T-helper 2 cell (primary cell): ENCODE measurements at places on chromosomes 16 and 17.

- DNase-seq, result no peak
These were observed 988 bp downstream of the CIAO3 start for GRCh38 chr16:739560-740458.

- DNase-seq, result no peak
These were observed 4.4 kb upstream of the ARMC7 start for GRCh38 chr17:75105126-75106080.

DNA sequence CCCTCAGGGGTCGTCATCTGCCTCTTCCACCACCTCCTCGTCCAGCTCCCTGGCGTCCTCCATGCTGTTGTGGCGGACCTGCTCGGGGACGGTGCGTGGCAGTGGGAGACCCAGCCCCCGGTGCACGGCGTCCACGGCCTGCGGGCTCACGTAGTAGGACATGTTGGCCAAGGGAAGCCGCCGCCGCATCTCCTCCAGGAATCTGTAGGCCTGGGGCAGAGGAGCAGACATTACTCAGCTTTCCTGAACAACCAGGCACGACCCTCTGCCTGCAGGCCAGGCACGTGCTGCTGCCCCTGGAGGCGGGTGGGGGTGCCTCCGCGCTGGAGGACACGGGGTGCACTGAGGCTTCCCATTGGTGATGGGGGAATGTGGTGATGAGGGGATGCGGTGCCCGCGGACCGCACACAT lies 17.8 kb downstream of the TELO2 start:
- DNase-seq, result no peak

- no peak for DNase-seq
These were observed 330.3 kb downstream of the BCAS3 start for GRCh38 chr17:61007980-61008379.

DNA sequence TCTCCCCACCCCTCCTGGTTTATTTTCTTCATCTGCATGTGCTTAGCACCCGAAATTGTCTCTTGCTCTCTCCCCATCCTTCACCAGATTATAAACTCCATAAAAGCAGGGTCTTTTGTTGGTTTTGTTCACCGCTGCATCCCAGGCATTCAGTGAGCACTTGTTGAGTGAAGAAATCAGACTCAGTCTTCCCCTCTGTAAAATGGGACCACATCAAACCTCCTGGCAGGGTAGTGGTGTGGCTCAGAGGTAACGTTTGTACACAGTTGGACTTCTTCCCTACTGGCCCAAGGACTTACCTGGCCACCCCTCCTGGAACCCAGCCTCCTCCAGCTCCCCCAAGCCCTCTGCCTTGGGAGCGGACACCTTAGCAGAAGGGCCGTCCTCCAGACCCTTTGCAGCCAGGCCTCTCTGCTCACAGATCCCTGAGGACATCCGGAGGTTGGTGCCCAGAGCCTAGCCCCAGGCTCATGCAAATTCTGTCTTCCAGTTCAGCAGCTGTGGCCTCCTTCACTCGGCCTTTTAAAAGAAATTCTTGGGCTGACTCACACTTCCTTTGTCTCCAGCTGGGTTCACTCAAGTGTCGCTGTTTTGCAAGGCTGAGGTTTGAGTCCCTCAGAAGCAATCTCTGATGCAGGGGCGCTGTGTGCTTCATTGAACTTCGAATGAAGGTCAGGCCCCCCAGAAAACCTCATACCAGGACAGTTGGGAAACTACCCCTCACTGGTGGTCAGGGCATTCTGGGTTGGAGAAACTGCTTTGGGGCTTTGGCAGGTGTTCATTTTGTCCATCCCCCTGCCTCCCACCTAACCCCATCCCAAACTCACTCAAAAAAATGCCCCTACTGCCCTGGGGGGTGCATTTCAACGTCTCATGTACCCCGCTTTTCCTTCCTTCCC lies 16.8 kb upstream of the RMI2 start:
- no peak for DNase-seq

- DNase-seq, result no peak
These were observed 36.2 kb downstream of the PRMT7 start for GRCh38 chr16:68346892-68347480.

- DNase-seq, result no peak
These were observed 1.8 kb downstream of the TPSD1 start for GRCh38 chr16:1257561-1258224.

- DNase-seq, result no peak
These were observed 24.3 kb upstream of the C1QL1 start for GRCh38 chr17:44992242-44992939.

DNA sequence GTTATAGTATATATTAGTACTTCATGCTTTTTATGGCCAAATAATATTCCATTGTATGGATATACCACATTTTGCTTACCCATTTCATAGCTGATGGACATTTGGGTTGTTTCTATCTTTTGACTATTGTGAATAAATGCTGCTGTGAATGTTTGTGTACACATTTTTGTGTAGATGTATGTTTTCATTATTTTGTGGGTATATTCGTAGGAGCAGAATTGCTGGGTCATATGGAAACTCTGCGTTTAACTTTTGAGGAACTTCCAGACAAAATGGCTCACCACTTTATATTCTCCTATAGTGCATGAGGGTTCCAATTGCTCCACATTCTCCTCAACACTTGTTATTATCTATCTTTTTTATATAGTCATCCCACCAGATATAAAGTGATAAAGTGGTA lies 88.6 kb downstream of the CCT6B start:
- no peak for DNase-seq

GRCh38 chr16:86998196-86999001 lies 318.8 kb downstream of the C16orf95 start:
- no peak for DNase-seq

DNA sequence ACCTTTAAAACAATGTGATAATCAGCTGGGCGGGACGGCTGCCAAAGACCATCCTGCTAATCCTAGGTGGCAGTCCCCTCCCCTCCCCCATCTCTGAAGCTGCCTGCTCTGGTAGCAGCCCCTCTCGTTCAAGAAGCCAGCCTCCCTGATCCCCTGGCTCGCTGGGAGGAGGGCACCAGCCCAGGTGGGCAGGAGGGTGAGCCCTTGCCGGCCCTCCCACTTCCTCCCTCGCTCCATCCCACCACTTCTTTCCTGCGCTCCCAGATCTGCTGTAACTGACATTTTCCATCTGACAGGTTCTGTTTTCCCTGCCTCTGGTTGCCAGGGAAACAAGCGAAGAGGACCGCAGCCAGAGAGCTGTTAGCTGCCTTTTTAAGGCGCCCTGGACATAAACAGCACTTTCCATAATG lies 155.7 kb upstream of the TNRC6C start:
- DNase-seq, result no peak

DNA sequence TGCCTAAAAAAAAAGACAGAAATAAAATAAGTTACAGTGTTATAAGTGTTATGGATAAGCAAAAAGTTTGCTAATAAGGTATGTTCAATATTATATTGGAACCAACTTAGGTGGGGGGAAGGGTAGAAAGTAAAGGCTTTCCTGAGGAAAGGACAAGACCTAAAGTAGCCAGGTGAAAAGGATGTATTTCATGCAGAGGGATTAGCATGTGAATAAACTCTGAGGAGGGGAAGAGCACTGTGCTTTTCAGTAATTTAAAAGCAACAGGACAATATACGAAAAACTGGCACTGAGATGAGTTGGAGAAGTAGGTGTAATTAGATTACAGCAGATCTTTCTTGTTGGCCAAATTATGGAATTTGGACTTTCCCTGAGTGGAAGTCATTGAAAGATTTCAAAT lies 7.6 kb downstream of the TOP2A start:
- no peak for DNase-seq

GRCh38 chr16:1770328-1771187 lies 785 bp downstream of the NME3 start:
- DNase-seq, result peak; percentile 31

DNA sequence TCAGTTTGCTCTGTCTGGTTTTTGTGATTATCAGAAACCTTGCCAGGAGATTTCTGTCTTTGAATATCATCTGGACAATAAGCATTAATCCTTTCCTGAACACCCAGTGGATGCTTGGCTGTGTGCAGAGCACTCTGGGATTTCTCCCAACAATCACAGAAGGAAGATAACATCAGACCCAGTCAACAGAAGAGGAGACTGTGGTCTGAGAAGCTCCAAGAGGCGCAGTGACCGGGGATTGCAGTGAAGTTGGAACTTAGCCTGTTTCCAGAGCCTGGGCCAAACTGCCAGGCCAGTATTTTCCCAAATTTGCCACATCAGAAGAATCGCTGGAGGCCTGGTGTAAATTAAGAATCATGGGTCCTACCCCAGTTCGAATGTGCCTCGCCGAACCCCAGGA lies 264.7 kb downstream of the C16orf95 start:
- DNase-seq, result no peak

DNA sequence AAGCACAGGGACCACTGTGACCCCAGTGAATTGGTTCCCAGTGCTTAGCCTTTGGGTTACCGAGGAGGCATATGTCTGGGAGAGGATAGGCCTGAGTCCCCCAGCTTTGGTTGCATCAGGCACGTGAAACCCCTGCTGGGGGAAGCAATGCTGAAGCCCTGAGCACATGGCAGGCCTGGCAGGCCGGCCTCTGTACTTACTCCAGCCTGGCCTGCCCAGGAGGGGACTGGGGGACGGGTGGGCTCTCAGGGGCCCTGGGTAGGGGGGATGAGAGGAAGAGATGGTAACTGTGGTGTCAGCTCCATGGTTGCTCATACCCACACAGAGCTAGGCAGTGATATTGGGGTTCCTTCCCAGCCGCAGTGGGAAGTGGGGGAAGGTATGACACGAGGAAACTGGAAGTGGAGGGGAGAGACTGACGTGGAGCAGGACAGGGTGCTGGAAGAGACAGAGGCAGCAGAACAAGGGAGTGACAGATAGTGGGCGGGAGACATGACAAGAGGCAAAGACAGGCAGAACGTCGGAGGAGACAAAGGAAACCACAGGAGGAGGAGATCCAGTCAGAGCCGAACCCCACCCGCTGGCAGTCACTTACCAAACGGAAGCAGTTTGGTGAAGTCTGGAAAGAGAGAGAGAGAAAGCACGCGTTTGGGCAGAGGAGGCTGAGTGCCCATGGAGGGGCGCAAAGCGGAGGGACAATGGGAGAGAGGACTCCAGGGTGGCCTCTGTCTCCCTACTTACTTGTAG lies 9.1 kb downstream of the TMEM208 start:
- DNase-seq, result peak; percentile 36

GRCh38 chr17:61699694-61700093 lies 108.7 kb upstream of the NACA2 start:
- DNase-seq, result no peak

DNA sequence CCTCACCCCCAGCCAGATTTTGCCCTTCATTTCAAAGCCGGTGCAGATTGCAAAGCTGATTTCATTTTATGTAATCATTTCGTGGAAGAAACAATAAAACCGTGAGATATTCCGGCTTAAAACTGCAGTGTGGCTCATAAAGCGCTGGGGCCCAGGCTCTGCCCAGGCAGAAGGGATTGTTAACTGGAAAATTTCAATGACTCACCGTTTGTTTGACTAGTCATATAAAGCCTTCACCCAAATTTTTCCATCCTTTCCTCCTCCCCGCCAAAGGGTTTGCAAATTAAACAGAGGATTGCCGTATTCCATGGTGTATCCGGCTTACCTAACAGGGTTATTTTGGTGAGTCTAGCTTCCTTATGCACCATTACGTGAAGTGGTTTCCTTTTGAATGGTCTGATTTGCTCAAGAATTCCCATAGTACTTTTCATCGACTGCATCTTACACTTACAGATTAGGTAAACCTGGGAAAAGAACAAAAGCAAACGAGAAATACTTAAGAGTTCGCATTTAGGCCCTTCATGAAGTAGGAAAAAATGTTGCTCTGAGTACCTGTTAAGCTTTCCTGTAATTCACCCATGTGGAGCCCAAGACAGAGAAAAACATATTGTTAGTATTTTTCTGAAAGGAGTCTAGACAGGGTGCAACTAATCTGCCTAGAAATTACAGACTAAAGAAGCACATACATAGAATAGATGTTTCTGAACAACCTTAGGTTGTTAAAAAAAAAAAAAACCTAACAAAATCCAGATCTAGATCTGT lies 949 bp upstream of the GSPT1 start:
- DNase-seq, result no peak

- DNase-seq, result no peak
These were observed 1.2 kb downstream of the ASGR1 start for GRCh38 chr17:7177954-7178477.

- DNase-seq, result no peak
These were observed 506.1 kb downstream of the CDH11 start for GRCh38 chr16:64615630-64616280.

DNA sequence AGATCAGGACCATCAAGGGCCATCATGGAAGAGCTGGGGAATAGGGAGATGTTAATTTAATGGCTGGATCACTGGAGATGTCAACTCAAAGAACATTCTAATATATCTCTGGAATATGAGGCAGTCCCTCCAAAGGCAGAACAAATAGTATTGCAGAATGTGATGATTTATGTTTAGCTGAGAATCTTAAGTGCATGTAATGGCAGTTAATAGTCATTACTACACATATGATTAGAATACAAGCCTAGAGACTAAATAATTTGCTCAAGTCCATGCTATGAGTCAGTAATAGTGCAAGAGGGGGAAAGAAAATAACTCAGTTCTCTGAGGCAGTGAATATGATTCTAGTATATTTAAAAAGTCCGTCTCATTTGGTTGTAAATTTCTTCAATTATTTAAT lies 32.3 kb downstream of the SNTB2 start:
- DNase-seq, result no peak

GRCh38 chr16:9079430-9079812 lies 12.0 kb upstream of the HAPSTR1 start:
- no peak for DNase-seq

GRCh38 chr16:48099455-48099854 lies 56.3 kb downstream of the ABCC12 start:
- DNase-seq, result no peak

DNA sequence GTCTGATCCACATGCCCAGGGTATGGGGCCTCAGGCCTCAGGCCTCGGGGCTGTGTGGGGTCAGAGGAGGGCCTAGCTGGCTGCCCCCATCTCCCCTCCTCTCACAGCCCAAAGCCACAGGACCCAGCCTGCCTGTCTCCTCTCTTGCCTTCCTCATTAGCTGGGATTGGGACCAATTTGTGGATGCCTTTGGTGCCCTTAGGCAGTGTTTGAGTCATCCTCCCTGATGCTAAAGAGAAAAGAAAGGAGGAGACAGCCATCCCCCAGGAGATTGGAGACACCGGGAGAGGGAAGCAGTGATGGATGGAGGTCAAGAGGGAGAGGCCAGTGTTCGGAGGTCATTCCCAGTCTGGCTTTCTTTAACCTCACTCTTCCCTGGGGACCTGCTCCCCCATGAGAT lies 23.3 kb upstream of the NOG start:
- DNase-seq, result no peak

- DNase-seq, result no peak
These were observed 44.9 kb upstream of the XYLT1 start for GRCh38 chr16:17515421-17516210.

DNA sequence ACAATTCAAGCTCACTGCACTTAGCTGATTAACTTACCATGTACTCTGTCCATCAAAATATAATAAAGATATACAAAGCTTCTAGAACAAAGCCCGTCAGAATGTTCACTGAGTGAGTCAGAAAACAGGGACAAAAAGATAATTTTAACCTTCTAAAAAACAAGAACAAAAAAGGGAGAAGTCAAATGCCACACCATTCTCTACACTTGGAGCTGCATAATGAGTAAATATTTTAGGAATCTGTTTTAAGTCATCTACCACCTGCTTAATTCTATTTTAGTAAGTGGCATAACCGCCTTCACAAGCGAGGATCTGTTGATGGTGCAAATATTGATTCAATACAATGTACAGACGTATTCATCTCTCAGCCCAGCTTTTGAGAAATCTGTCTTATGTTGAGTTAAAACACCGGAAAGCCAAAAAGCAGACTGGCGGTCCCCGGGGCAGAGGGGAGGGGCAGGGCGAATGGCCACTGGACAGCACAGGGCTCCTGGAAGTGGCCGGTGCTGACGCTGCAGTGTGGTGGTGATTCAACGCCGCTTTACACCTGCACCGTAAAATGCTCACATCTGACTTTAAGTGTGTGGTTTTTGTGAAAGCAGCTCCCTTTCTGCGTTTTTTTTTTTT lies 20.1 kb downstream of the RAB40B start:
- no peak for DNase-seq
